Activated CD8-positive, alpha-beta memory T cell treated with anti-CD3 and anti-CD28 coated beads, Interleukin-2, amount 50 U/mL, for 4 hours (primary cell): ENCODE measurements at places on chromosomes 16 and 17.

GRCh38 chr17:37247825-37248224 lies 128.0 kb upstream of the C17orf78 start:
- DNase-seq: no peak

DNA sequence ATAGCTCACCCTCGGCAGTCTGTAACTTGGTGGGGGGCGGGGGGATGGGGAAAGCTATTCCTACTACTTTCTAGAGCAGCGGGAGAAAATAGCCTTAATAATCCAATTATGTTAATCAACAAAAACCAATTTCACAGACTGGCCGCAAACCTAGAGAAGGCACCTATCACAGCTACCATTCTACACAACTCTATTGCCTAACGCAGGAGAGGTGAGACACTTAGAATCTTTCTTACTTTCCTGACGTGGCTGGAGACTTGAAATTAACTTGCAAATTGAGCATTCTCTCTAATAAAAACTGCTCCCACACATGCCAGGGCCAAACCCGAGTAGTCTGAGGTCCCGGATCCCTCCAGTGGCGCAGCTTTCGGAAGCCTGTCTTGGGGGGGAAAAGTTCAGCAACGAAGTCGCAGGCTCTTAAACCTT lies 794 bp downstream of the SMG6 start:
- no peak for DNase-seq

DNA sequence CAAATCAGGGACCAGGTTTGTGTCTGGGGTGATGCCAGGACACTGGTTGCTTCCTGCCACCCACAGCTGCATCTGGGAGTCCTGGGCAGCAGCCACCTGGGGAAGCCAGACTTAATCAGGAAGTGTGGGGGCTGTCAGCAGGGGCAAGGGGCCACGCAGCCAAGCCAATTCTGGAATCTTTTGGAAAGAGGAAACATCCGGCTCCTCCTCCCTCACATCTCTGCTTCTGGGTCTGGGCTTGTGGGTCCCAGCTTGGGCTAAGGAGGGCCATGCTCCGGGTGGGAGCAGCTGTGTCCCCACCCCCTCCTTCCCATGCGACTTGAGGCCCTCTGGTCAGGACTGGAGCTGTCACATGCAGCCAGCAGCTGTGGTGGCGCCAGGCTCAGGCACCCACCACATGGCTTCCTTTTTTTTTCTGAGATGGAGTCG lies 37.0 kb upstream of the CCDC182 start:
- no peak for DNase-seq

DNA sequence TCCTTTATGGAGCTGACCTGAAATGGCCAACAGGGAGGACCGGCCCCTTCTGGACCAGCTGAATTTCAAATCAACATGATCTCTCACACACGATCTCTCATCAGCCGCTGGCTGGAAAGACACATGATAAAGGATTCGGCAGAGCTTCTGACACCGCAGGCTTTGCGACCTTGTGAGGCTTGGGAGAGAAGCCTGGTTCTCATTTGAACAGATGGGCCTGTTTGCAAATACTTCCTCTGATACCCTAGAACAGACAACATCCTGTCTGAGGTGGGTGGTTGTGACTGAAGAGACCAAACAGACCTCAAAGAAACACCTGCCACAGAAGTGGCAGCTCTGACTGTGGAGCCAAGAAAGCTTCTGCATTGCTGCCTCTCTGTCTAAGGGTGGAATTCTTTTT lies 77.9 kb upstream of the SDK2 start:
- no peak for DNase-seq

DNA sequence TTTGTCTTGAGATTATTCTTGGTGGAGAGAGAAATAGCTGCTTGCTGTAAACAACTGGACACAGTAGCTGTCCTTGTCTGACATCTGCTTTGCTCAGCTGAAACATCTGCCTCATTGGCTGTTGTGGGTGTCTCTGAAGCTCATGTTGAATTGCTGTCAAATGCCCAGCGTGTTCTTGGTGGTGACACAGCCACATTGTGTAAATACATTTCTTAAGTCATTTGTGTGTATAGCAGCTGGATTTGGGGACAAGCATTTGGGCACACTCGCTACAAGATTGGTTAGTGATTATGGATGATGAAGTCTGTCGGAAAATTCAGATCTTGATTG lies 5.3 kb downstream of the FAM234A start:
- DNase-seq: no peak

DNA sequence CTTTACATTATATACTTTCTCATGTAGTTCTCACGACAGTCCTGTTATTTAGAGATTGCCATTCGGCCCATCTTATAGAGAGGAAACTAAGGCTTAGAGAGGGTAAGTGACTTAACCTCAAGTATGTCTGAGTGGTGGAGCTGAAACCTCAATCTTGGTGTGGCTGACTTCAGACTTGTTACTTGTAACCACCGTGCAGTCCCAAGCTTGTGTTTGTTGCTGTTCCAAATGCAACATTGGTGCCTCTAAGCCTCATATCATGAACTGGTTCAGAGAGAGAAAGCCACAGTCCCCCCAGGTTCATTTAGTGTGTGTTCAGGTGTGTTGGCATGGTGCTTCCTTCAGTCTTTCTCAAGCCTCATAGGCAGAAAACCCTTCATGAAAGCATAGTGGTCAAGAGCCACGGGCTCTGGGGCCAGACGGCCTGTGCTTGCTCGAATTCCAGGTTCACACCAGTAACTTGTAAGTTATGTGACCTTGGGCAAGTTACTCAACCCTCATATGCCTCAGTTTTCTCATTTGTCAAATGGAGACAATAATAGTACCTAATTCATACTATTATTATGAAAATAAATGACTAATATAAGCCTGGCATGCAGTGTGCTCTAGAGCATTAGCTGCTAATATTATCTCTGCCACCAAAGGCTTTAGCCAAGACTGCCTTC lies 39.9 kb downstream of the CDH1 start:
- no peak for DNase-seq

DNA sequence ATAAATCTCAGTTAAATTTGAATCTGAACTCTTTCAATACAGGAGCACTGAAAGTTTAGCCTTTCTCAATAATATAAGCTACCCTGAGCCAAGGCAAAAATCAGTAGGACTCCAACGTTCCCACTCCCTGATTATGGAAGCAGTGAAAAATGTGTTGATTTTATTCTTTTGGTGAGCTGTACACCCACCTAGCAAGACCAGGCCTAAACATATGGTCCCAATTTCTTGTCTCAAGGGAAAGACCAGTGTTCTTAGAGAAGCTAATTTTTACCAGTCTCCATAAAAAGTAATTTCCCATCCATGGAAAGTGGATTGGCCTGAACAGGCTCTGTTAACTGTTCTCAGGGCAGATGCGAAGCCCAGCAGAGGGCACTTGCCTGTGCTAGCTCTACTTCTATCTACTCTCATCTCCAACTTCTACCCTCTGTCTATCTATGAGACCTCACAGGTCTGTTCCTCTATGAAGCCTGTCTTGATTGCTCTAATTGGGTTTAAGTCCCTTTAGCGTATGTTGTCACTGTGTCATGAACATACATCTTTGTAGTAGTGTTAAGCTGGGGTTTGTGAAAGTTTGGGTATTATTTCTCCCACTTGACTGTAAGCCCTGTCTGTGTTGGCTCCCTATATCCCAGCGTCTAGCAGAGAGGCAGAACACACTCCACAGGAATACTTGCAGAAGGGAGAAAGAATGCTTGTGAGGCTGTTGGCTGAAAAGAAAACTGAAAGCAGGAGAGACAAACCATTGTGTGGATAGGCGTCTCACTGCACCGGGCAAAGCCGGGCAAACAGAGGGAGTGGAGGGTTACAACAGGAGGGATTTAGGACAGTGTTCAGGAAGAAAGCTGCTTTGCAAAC lies 167.1 kb upstream of the MAF start:
- no peak for DNase-seq

- DNase-seq: peak; percentile 91
These were observed 10.9 kb upstream of the CES4A start for GRCh38 chr16:66977341-66978113.

GRCh38 chr17:81991684-81992305 lies 14.4 kb downstream of the ASPSCR1 start:
- DNase-seq: no peak

GRCh38 chr16:68296693-68297092 lies 14.1 kb downstream of the SLC7A6OS start:
- DNase-seq: no peak

- no peak for DNase-seq
These were observed 8.5 kb downstream of the ZC3H18 start for GRCh38 chr16:88578446-88579313.

GRCh38 chr16:66905633-66906539 lies 12.8 kb downstream of the CDH16 start:
- no peak for DNase-seq

- no peak for DNase-seq
These were observed 44.1 kb downstream of the DNAH17 start for GRCh38 chr17:78532922-78533640.
